Left renal pelvis (tissue), 4 donors: ENCODE measurements at places on chromosomes 1 and 21.

DNA sequence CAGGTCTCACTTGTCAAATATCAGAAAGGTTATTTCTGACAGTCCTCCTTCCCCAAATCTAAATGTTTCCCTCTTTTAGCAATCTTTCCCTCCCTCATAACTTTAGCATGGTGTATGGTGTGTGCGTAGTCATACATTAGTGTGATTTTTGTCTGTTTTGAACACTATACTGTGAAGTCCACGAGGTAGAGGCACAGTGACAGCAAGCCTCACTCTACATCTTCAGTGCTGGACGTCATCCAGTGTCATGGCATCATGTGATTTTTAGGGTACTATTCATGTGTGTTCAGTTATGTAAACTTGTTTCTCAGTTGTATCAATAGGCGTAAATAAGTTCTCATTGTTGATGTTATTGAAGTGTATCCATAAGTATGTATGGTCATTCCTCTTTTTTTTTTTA is 39.1 kb downstream of the DYRK1A start:
- DNase-seq: no peak

- no peak for DNase-seq
Observed at GRCh38 chr1:4518621-4519020, 135.8 kb upstream of the AJAP1 start.

GRCh38 chr1:23915466-23915865 is 2.3 kb upstream of the CNR2 start:
- no peak for DNase-seq

GRCh38 chr1:30706528-30706927 is 16.9 kb downstream of the MATN1 start:
- no peak for DNase-seq

DNA sequence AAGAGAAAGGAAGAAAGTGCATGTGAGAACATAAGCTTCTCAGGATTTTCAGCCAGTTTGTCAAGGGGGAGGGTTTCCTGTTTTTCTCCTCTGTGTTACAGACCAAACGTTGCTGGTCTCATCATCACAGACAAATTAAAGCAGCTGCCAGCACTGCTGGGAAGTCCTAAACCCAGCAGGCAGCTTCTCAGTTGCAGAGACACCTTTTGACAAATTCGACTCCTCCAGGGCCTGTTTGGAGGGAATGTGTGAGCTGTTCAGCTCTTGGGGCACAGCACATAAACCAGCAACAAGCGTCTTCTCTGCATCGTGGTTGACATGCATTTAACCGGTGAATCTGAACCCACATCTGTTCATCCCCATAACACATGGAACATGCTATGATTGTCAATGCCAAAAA is 454.6 kb upstream of the RUNX1 start:
- DNase-seq: no peak

GRCh38 chr1:82491301-82492048 is 690.7 kb downstream of the ADGRL2 start:
- no peak for DNase-seq

DNA sequence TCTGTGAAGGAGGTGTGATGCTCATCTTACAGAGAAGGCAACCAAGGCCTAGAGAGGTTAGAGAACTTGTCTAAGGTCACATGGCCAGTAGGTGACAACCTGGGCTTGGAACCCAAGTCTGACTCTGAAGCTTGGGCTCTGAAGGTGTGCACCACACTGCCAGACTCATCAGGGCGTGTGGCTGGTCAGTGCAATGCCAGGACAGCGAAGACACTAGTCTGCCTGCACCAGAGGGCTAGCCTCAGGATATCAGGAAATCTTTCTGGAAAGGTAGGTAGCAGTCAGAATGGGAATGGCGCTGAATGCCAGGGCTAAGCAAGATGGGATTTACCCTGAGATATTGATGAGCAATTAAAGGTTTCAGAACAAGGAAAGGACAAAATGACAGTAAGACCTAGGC is 34.9 kb downstream of the ELK4 start:
- DNase-seq: no peak

DNA sequence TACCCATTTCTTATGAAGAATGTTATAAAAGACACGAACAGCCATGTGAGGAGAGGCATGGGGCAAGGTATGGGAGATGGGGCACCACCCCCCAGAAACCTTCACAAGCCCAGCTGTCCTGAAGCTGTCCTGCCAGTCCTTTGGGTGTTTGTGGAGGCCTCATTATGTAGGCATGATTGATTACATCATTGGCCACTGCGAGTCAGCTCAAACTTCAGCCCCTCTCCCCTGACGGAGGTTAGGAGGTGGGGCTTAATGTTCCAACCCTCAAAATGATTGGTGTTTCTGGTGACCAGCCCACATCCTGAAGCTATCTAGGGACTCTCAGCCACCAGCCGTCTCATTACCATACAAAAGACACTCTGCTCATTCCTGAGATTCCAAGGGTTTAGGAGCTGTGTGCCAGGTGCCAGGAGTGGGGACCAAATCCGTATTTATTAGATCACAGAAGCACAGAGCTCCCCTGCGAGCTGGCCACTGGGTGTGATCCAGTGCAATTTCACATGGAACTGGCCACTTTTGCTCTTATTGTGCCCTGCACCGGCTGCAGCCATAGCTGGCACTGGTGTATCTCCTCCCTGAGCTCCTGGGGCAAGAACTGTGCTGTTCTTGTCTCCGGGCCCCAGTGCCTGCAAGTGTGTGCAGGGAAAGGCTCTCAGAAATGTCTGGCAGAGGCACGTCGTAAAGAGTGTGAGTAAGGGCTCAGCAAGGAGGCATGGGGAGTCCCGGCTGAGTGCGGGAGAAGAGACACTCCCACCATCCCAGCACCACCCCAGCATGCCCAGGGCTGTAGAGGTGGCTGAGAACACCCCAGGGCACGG is 10.5 kb downstream of the KIAA1614 start:
- DNase-seq: no peak

DNA sequence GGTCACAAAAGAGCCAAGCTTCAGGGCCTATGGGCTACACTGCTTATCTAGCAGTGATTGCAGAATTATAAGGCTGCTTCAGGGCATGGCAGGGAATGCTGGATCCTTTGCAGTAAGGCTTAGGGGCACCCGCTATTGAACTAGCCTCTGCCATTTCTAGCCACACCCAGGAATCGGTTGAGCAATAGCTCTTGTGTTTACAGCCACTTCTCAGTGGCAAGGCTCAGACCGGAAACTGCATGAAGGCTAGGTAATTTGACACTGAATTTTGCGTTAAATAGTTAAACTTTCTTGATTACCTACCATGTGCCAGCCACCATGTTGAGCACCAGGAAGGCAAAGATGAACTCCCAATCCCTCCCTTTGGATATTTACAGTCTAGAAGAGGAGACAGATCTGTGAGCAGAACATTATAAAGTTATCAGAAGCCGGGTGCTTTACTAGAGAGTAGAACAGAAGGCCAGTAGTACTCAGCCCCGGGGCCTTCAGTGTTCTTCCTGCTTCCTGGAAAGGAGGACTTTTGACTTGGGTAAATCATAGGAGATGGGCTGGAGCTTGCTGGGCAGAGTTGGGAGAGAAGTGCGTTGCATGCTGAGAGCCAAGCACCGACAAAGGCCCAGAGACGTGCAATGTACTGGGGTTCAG is 98.6 kb upstream of the LPGAT1 start:
- DNase-seq: no peak

DNA sequence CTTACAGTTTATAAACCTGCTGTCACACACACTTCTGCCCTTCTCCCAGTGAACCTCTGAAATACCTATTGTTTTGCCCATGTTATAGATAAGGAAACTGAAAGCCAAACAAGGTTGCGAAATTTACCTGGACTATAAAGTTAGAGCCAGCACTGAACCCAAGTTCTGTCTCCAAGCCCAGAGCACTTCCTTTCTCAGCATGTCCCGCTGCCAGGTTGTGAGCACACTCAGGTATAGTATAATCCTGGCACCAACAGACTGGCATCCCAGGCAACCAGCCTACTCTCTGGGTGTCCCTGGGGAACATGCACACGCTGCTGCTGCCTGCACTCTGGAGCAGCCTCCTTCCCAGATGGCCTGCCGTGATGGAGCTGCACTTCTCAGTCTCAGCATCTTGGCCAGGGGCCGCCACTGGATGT is 45.1 kb downstream of the PGBD5 start:
- no peak for DNase-seq

- no peak for DNase-seq
Observed at GRCh38 chr1:27015260-27015659, 2.6 kb upstream of the TENT5B start.

DNA sequence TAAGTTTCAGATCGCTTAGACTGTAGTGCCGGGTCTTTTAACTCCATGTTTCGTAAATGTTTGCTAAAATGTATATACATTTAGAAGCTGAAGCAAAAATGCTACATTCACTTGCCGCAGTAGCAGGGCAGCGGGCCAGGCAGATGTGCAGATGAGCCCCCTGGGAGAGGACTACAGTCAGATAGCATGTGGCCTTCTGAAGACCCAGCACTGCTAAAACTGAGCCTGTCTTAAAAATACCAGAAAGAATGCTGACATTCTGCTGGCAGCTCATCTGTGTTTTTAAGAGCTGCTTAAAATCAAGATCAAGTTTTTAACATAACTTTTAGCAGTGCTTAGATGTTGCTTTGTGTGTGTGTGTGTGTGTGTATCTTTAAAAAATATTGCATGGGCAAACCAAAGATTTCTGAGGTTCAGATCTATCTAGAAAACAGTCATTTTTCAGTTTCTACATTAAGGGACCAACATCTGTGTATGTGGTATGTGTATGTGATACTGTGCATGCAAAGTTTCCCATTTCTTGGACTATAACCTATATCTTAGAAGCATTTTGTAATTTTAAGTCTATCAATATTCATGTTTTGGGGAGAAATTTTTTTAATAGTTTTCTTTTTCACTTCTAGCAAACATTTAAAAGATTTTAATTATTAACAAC is 31.7 kb downstream of the CHRM3 start:
- DNase-seq: no peak

- DNase-seq: no peak
Observed at GRCh38 chr1:93522721-93523120, 74.8 kb downstream of the FNBP1L start.
